ENCODE measurements at places on chromosomes 1 and 21.

DNA sequence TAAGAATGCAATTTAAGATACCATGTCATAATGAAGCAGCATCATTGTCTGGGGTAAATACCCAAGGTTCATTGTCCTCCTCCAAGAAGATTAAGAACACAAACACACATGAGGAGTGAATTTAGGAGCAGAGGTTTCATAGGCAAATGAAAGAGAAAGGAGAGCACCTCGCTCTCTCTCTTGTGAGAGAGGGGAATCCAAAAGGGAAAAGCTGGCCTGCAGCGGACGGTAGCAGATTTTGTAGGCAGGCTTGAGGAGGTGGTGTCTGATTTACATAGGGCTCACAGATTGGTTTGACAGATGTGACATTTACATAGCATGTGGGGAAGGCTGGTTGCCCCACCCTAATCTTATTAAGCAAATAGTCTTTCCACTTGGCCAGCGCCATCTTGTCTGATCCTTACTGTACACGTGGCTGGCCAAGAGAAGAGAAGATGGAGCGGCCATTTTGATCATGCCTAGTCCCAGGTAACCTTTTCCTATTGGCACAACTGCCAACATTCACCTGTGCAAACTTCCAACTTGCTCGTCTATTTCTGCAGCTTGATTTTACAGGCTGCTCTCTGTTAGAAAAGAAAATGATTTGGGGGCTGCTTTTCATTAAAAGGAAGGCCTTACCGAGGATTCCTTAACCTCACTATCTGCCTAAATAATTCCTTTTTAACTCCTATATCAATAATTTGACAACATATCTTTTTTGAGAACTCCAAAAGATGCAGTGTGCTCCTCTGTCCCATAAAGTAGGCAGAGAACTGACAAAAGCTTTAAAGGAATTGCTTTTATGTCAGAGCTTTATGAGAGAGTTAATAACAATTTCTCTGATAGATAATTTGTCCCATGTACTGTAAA, 16.0 kb upstream of the LRRC7 start:
- no peak for DNase-seq

- DNase-seq, result no peak
Observed at GRCh38 chr1:90501281-90501680, 215.8 kb downstream of the BARHL2 start.

GRCh38 chr1:27037518-27037917, 24.9 kb upstream of the TENT5B start:
- no peak for DNase-seq

DNA sequence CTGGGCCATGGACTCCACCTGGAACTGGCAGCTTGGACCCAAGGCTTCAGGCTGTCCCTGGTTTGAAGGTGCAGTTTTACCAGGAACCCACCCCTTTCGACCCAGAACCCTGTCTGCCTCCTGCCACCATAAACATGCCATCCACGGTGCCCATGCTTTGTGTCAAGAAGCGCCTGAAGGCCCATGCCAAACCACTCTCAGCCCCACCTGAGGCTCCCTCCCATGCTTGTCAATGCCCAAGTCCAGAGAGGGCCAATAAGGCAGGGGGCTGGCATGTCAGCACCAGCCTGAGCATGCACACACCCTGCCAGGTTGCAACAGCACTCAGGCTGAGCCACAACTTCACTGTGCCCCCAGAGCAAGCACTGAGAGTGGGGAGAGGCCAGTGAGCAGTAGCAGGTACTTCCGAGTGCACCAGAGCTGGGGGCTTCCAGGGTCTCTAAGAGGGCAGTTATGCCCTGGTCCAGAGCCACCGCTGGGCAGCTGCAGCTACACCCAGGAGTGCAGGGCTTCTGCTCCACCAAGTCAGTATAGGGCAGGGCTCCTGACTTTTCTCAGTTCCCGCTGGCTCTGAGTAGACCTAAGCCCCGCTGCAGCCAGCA, 1256.0 kb downstream of the AMY1C start:
- no peak for DNase-seq

DNA sequence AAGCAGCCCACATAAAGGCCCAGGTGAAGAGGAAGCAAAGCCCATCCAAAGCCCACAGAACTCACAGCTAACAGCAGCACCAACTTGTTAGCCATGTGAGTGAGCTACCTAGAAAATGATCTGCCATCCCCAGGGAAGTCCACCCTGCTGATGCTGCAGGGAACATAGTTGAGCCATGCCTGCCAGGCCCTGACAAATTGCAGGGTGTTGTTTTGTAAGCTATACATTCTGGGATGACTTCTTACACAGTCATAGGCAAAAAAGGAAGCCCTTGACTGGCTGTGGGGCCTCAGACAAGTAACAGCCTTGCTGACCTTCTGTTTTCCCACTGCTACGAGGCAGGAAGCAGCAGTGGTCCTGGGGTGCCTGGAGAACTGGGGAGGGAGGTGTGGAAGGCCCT, 262.7 kb downstream of the MATN1 start:
- DNase-seq, result no peak

Data from GM03348 (cell line).